ENCODE measurements at places on chromosomes 7 and 10.

- no peak for DNase-seq
Observed at GRCh38 chr10:107434854-107435253, 270.3 kb upstream of the SORCS1 start.

DNA sequence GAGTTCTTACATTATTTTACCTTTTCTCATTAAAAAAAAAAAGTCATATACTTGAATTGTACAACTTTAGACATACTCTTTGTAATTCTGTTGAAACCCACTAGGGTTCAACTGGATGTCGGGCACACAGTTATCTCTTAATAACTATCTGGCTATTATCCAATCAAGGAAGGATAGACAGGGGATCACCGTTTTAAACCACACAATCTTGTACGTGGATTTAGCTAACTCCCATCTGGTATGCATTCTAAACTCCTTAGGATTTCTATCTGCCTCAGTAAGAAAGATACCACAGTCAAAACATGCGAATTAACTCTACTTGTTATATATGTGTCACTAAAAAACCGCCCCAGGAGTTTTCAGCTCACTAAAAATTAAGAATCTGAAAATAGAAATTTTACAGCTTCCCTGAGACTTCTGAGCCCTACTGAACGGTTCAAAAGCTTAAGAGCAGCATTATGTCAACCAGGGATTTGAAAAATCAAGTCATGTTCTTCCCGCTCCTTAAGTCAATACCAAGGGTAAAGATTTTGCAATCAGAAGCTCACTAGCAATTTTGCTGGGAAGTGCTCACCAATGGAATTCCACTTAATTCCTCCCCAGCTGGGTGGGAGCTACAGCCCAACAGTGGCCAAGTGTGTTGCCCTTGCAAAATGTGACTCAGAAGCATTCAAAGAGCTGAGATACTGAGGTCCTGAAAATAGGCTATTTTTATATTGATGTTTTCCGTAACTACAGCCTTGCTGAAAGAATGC is 267.0 kb downstream of the FRMD4A start:
- DNase-seq: no peak

DNA sequence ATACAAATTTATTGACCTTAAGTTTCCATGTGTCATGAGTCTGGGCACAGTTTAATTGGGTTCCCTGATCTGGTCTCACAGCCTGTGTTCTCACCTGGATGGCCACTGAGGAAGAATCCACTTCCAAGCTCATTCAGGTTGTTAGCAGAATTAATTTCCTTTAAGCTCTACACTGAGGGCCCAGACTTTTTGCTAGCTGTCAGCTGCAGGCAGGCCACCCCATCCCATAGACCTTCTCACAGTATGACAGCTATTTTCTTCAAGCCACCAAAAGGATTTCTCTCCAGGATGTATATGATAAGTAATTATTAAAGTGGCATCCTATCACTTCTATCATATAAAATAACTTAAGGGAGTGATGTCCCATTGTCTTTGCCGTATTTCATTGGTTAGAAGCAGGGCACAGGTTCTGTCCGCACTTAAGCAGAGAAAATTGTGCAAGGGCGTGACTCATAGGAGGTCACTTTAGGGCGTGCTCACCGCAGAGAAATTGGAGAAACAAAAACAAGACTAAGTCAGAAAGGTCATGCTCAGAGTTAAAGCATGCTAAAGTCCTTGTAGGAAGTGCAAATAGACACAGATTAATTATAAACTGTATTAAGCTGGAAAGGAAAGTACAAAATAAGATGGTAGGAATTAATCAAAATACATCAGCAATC is 109.9 kb downstream of the AHR start:
- DNase-seq: no peak

- DNase-seq: no peak
Observed at GRCh38 chr7:36084485-36085091, 68.5 kb upstream of the EEPD1 start.

GRCh38 chr7:128883622-128884448 is 21.2 kb downstream of the ATP6V1F start:
- DNase-seq: peak; percentile 70

DNA sequence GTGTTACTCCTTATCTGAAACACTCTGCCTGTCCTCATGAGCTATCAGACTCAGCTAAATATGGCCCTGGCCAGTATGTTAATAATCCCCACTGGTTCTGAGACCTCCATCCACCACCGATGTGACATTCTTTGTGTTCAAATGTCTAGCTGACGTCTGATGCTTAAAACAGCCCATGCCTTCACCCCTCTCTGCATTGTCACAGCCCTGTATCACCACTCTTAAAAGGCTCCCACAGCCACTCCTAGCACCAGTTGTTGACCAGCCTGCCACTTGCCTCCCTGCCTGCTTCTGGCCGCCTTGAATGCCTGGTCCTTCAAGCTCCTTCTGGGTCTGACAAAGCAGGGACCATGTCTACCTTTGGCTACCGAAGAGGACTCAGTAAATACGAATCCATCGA is at the start of gene LMOD2:
LMOD2 (plus strand) TSS at position 253 of the 400 bp plus-strand sequence; CDS start at position 351, 98 bp downstream.
- DNase-seq: no peak

DNA sequence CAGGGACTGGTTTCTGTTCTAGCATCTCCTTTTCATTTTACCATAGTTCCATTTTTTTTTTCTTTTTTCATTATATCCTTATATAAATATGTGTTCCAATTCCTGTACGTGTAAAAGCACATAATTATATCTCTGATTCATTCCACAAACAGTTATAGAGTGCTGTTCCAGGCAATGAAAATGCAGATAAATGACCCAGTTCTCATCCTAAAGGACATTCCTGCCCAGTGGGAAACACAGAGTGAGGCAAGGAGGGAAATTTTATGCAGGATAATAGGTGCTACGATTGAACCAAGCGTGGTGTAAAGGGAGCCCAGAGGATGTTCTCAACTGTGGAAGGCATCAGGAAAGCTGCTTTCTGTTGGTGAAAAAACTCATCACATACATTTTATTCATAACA is 408.1 kb downstream of the GATA3 start:
- DNase-seq: no peak

DNA sequence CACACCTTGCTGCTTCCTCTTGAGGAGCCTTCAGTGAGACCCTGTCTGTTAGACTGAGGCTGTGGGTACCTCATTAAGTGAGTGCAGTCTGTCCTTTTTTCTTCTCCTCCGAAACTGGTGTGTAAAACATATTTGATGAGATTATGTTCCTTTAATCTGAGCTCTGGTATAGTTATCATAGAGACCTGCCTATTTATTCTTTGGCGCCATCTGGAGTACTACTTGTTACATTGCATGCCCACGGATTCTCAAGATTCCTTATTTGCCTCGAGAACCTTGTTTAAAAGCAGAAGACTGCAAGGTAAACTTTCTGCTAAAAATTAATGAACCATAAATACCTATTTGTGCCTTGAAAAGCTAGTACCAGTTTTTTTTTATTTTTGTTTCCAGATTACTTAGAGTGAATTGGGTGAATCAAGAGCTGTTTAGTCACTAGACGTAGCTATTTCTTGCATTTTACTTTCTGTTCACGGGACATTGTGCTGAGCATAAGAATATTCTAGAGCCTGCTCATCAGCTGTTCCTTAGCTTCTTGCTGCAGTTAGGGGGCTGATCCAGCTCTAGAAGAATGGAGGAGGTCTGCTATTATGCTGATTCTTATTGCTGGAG is 16.9 kb upstream of the STMP1 start:
- no peak for DNase-seq

- no peak for DNase-seq
Observed at GRCh38 chr7:80450621-80451308, 61.1 kb downstream of the GNAT3 start.

- no peak for DNase-seq
Observed at GRCh38 chr7:112798274-112799159, 8.3 kb upstream of the TMEM168 start.

GRCh38 chr10:115084277-115084850 is 8.8 kb upstream of the ATRNL1 start:
- no peak for DNase-seq

- no peak for DNase-seq
Observed at GRCh38 chr10:90652519-90652918, 205.3 kb downstream of the HTR7 start.

DNA sequence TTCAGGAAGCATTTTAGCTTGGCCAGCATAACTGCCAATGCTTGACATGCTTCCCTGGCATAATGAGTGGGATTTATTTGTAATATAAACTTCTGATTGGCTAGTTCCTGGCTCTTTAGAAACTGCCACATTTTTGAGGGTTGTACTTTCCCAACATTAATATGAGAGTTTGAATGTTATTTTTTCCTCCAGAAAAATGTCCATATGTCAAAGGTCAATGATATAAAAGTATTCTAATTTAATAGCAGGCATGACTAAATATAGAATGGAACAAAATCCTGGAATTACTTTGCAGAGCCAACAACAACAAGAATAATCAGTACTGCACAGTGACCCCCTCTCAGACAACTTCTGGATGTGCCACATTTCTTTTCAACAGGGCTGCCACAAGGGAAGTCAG is 352.6 kb downstream of the PRPF18 start:
- no peak for DNase-seq

GRCh38 chr10:30013757-30014156 is 45.6 kb downstream of the JCAD start:
- no peak for DNase-seq

- no peak for DNase-seq
Observed at GRCh38 chr7:106462365-106462859, 177.6 kb upstream of the NAMPT start.

DNA sequence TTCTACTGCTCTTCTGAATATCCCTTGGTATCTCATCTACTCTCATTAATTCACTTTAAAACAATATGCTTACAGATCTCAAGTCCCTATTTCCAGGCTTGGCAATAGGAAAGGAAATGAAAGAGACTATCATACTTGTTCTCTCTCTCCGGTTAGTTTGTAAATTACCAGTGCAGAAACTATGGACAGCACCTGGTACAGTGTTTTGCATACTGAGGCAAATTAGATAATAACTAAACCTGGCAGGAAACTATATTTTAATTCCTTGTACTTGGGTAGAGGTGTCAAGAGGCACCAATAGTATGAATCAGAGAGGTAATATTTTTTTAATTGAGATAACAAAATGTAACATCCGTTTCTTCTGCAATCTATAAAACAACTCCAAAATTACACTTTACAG is 97.7 kb upstream of the TMEM196 start:
- DNase-seq: no peak

- no peak for DNase-seq
Observed at GRCh38 chr10:97412891-97413304, 11.8 kb upstream of the RRP12 start.

- DNase-seq: no peak
Observed at GRCh38 chr10:123357421-123357930, 203.3 kb downstream of the BUB3 start.

DNA sequence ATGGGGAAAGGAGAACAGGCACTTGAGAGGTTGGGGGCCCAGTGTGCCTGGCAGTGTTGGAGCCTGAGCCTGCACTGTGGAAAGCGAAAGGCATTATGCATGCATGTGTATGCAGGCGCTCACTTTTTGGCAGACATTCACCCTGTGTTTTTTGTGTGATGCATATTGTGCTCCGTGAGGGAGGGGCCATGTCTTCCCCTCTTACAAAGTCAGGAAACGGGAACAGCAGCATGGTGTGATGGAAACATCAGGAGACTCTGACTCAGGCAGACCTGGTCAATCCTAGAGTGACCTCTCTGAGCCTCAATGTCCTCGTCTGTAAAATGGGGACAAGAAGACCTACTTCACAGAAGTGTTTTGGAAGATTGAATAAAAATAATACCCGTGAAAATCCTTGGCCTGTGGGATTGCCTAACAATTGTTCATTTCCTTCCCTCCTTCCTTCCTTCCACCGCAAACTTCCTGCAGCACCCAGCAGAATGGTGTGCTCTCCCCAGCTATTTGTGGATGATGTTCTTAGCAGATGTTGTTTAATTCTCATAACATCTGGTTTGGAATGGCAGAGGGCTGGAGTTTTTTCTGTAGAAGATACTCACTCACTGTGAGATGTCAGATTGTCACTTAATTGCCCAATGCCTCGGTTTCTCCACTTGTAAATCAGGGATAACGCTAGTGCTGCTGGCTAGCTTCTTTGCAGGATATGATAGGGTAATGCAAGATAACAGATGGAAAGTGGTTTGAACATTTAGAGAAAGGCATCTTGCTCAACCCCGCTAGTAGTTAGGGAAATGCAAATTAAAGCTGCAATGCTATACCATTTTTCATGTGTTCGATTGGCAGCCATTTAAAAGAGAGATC is 39.8 kb downstream of the CDH23 start:
- no peak for DNase-seq

- no peak for DNase-seq
Observed at GRCh38 chr7:38066391-38066790, 111.7 kb upstream of the STARD3NL start.

DNA sequence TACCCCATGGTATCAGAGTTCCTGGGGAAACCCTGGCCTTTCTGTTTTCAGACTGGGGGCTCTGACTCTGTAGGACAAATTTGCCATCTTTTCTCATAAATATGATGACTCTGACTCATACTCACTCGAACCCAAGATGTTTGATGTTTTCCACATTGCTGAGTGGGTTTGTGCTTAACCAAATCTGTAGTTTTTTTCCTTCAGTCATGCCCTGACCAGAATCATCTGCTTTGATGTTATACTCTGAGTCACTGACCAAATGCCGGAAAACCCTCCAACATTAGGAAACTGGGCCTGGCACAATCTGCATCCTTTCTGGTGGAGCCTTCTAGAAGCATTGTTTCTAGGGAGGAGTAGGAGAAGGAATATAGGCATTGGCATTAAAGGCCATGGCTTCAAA is 118.7 kb downstream of the C10orf105 start:
- no peak for DNase-seq

DNA sequence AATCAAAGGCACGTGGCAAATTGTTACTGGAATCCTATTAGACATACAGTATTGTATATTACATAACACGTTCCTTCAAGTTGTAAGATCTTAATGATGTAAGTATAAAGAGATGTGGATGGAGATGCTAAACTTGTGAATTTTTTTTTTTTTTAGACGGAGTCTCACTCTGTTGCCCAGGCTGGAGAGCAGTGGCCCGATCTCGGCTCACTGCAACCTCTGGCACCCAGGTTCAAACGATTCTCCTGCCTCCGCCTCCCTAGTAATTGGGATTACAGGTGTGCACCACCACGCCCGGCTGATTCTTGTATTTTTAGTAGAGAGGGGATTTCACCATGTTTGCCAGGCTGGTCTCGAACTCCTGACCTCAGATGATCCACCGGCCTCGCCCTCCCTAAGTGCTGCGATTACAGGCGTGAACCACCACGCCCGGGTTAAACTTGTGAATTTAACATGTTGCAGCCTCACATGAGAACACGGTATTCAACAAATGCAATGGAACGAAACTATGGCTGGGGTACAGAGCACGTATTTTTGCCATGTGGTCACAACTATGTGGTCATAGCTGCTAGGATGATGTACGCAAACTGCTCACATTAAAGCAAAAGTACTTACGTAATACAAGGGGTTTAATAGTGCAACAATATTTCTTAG is 818 bp upstream of the SUPV3L1 start:
- peak; percentile 12 for DNase-seq
